Cortex of kidney (tissue), 1 donor: ENCODE measurements at places on chromosomes 5 and 9.

DNA sequence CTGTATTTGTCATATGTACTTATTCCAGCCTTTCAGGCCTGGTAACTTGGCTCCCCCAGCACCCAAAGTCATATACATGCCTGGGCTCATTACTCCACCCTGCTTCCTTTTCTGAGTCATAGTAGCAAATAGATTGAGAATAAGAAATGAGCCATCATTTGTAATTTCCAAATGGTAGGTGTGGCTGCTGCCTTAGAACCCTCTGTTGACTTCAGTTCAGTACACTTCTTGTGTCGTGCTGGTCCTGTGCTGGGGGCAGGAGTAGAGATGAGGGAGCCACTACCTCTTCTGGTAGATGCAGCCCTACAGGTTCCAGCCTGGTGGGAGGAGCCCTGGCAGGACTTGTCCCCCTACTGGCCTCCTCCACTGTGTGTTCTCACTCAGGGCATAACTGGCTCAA is 11.1 kb downstream of the GM2A start:
- no peak for DNase-seq

DNA sequence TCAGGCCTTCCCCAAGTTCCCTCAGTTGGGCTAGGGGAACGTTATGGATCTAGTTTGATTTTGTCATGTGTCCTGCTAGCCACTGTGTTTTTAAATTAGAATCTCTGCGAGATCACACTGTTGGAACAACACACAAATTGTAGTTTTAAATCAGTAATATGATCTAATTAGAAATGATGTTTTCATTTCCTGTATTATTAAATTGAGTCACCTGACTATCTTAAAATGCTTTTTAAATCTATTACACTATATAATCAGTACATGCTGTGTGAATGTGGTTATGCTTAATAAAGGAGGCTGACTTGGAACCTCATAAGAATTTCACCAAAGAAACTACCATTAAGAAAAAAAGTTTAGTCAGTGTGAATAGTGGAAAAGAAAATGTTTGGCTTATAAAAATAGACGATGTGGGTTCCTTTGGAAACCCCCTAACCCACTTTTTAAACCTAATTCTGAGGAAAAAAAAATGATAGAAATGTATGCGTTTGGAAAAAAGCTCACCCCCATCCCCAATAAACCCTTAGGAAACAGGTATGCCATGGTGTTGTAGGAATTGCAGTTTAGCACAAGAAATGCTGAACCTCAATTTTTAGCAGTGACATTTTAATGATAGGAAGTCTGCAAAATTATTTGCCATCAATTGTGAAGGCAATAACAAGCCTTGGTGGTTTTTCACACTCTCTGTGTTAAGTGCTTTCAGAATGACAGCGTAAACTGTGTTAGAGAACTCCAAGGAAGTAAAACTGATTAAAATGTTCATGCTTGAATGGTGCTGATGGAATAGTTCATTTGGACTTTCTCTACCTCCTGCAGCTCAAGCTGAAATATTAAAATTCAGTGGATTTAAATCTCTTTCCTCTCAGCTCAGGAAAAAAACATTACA is 59.0 kb downstream of the TLE4 start:
- DNase-seq, result no peak

DNA sequence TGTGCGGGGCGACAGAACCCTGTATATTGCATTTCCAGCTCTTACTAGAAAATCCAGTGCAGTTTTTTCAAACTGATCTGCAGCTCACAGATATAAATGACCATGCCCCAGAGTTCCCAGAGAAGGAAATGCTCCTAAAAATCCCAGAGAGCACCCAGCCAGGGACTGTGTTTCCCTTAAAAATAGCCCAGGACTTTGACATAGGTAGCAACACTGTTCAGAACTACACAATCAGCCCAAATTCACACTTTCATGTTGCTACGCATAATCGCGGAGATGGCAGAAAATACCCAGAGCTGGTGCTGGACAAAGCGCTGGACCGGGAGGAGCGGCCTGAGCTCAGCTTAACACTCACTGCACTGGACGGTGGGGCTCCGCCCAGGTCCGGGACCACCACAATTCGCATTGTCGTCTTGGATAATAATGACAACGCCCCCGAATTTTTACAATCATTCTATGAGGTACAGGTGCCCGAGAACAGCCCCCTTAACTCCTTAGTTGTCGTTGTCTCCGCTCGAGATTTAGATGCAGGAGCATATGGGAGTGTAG is 786 bp downstream of the PCDHB5 start:
- no peak for DNase-seq

- DNase-seq, result no peak
Measured at GRCh38 chr5:59798862-59799667, 94.5 kb downstream of the PDE4D start.

- no peak for DNase-seq
Measured at GRCh38 chr5:131693894-131694293, 58.9 kb upstream of the RAPGEF6 start.

- no peak for DNase-seq
Measured at GRCh38 chr5:15252331-15252730, 247.6 kb upstream of the FBXL7 start.

DNA sequence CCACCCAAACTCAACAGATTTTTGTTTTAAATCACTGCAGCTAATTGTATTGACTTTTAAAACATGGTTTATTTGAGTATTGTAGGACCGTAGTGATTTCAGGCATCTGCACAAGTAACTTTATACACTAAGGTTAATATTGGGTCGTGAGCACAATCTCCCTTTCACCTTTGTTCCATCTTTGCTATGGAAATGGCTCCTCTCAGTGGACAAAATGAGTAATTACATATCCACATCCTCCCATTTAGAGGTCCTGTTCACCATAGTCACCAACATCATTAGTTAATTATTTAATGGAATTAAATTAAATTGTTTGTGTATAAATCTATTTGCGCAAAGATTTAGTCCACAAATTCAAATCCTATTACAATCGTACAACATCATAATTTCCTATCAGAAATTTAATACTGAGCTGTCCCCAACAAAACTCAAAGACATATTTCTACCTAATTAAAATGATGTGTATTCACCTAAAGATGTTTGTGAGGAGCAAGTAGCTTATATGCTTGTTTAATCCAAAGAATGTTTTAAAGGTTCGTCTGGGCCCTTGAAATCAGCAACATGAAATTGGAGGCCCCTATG is 173.0 kb upstream of the DAPK1 start:
- DNase-seq, result no peak

DNA sequence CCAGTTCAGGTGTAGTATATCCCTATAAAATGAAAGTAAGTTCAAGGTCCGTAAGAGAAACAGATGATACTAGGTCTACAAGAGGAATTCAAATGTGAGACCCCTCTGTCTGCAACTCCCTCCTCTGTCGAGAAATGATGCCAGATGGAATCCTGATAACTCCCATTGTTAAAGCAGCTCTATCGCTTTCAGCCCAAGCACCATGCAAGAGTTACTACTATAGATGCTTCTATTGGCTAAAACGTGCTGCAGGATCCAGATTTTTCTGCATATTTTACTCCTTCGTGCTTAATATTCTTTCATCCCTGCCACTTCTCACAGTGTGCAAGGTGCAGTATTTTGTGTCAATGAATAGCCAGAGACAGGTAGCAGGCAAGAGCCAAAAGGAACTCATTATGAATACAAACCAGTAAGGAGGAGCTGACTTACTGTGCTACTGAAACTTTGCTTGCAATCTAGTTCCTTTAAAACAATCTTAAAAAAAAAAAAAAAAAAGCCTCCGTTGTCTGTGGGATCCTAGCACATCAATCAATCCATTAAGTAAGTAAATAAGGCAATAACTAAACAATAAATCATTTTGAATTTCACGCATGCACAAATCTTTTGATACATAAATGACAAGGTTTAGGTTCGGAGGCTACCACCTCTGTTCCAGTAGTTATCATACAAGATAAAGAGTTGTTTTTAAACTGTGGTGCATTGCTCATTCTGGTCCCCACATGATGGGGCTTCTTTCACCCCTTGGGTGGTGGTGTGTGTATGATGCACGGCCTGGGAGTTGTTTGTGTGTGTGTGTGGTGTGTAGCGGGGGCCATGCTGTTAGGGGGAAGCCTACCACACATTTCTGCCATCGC is 151.1 kb upstream of the MPDZ start:
- no peak for DNase-seq

GRCh38 chr9:98807070-98807813 is at the start of gene GALNT12:
TSS of gene GALNT12 (plus strand) at chr9:98807670. CDS start at chr9:98807699, 29 bp downstream.
- DNase-seq, result no peak

DNA sequence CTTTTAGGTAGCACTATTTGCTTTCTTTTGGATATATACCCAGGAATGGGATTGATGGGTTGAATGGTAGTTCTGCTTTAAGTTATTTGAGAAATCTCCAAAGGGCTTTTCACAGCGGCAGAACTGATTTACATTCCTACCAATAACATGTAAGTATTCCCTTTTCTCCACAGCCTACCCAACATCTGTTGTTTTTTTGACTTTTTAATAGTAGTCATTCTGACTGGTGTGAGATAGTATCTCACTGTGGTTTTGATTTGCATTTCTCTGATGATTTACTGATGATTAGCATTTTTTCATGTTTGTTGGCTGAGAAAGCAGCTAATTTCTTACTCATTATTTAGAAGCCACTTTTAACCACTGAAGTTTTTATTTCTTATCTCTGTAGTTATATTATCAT is 221.1 kb upstream of the ACTBL2 start:
- no peak for DNase-seq

DNA sequence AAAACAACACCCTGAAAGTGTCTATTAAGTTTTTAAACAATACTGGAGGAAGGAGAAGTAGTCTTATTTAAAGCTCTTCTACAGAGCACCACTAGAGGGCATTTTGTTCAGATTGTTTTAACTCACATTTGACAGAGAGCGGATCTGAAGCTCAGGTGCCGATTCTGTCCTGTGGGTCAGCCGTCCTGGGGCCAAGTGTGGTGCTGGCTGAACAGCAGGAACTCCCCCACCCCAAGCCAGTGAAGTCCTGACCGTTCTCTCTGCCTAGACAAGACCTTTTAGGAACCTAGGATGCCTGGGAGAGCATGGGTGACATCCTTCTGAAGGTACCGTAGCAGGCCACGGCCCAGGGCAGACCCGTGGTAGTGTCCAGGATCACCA is 3.9 kb downstream of the EXOC3 start:
- DNase-seq, result no peak

GRCh38 chr9:123111427-123112014 is 78.1 kb downstream of the GPR21 start:
- DNase-seq, result no peak

DNA sequence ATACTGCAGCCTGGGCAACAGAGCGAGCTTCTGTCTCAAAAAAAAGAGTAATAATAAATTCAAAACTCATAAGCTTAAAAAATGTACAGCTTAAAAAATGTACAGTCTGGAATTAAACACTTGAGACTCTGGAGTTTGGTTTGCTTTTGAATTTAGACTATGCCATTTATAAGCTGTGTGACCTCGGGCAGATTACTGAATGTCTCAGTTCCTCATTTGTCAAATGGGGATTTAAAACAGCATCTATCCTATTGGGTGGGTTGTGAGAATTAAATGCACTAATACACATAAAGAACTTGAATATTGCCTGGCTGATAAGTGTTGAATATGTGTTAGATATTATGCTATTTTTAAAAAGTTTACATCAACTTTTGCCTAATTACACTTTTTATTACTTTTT is 98.4 kb downstream of the SCAMP1 start:
- no peak for DNase-seq

- DNase-seq, result no peak
Measured at GRCh38 chr5:66230551-66230950, 86.5 kb downstream of the SREK1 start.

GRCh38 chr5:71681296-71681695 is 37.8 kb upstream of the CARTPT start:
- DNase-seq, result no peak

DNA sequence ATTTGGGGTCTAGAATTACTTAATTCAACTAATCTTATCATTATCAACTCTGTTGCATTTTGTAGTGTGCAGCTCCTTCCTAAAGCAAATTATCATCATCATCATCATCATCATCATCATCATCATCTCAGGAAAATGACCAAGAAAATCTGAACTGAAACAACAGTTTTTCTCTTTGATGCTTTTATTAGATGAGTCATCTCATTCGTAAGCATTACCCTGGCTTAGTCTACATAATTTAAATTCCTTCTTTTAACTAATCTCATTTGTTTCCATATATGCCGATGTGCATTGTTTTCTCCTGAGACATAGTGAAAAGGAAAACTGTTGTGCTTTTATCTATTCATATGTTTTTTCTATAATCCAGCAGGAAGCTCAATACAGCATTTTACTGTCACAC is 173.0 kb upstream of the PDE4D start:
- no peak for DNase-seq

GRCh38 chr9:117494401-117495090 is 79.7 kb upstream of the ASTN2 start:
- DNase-seq, result no peak

- DNase-seq, result no peak
Measured at GRCh38 chr9:88680041-88680440, 145.1 kb downstream of the NXNL2 start.

DNA sequence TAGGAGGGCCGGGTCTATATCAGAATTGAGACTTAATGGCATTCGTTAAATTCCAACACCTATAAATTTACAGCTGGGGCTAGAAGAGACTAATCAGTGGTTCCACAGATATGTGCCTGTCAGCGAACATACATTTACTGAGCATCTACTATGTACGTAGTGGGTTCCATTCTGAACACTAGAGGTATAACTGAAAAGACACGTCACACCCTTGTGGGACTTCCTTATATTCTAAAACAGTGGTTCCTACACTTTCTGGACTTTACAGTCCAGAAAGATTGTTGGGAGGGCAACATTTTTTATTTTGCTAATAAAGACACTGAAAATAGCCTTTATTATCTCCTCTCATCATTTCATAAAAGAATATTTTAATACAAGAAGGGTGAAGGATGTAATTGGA is 140.5 kb downstream of the SCAMP1 start:
- DNase-seq, result no peak

GRCh38 chr9:80082213-80082612 is 510.4 kb downstream of the TLE4 start:
- no peak for DNase-seq

GRCh38 chr9:93059011-93059714 is 662 bp downstream of the SUSD3 start:
- no peak for DNase-seq

DNA sequence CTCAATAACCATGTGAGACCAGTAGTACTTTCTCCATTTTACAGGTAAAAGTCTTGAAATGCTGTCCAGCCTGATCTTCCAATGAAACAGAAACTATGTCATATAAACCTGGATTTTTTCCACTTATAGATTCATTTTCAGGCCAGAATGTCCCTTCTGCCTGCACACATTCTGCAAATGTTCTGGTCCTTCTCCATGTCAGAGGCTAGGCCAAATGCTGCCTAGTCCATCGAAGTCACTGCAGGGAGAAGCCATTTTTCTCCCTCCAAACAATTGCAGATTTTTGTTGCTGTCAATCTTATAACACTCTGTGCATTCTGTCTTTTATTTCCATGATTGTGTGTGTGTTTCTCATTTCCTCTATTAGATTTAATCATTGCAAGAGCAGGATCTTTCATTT is 59.4 kb downstream of the ALDH1A1 start:
- DNase-seq, result no peak

DNA sequence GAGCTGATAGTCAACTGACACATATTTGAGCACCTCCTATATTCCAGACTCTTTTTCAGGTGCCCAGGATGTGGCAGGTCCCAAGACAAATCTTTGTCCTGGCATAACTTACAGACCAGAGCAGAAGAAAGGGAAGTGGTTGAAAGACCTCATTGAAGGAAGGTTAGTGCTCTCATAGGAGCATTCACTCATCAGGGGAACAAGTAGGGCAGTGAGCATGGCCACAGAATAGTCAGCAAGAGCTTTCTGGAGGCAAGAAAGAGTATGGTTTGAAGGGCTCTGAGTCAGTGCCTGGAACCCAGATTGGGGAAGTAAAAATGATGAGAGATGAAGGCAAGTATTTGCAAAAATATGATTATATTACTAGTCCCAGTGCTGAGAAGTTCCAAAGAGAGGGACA is 25.0 kb upstream of the ERMP1 start:
- DNase-seq, result no peak
